Glutamatergic neuron (in vitro differentiated cells): ENCODE measurements at places on chromosomes 7 and 10.
A peak's percentile ranks its signal among the peaks of the same experiment; 100 is the strongest.

GRCh38 chr7:84412161-84412969 lies 217.8 kb upstream of the SEMA3A start:
- DNase-seq, result no peak

- DNase-seq, result no peak
Measured at GRCh38 chr10:36280890-36281499, 638.9 kb upstream of the FZD8 start.

- DNase-seq, result no peak
Measured at GRCh38 chr7:127844707-127845331, 186.4 kb downstream of the LRRC4 start.

GRCh38 chr10:70599791-70600190 lies 2.8 kb downstream of the PRF1 start:
- no peak for DNase-seq

- DNase-seq, result no peak
Measured at GRCh38 chr7:26070290-26070689, 81.7 kb upstream of the NFE2L3 start.

DNA sequence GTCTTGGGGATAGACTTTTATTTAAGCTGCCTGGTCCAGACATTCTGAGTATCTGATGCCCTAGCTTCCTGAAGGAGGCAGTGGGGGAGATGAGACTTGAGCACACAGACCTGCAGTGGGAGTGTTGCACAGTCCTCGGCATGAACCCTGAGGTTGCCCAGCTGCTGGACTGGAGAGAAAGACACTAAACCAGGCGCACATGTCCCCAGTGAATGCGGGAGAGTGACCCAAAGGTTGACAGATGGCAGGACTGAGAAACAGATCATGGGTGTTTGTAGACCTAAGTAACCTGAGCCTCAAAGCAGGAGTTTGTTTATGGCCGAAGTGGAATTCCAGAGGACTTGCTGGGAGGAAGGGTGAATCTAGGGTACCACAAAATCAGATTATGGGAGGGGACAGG lies 15.7 kb upstream of the MSRB2 start:
- peak; percentile 37 for DNase-seq

DNA sequence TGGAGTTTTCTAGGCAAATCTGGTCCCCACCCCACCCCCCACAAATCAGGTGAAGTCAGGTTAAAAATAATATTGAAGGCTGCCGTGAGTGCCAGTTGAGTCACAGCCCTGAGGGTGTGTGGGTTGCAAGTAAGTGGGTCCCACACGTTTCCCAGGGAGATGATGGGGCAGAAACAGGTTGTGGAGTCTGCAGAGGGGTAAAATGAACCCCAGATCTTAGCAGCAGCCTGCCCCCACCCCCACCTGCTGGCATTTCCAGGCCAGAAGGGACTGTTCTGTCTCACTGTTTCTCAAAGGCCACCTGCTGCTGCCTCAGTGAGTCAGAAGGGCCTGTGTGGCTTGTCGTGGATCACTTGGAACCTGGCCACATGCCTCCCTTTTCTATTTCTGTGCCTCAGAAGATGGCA lies 59.8 kb upstream of the SMNDC1 start:
- no peak for DNase-seq

- peak; percentile 6 for DNase-seq
Measured at GRCh38 chr7:155351120-155351870, 53.6 kb downstream of the INSIG1 start.

- no peak for DNase-seq
Measured at GRCh38 chr10:26481315-26481692, 43.2 kb downstream of the APBB1IP start.

- DNase-seq, result peak; percentile 89
Measured at GRCh38 chr10:118259288-118259906, 82.7 kb downstream of the FAM204A start.

DNA sequence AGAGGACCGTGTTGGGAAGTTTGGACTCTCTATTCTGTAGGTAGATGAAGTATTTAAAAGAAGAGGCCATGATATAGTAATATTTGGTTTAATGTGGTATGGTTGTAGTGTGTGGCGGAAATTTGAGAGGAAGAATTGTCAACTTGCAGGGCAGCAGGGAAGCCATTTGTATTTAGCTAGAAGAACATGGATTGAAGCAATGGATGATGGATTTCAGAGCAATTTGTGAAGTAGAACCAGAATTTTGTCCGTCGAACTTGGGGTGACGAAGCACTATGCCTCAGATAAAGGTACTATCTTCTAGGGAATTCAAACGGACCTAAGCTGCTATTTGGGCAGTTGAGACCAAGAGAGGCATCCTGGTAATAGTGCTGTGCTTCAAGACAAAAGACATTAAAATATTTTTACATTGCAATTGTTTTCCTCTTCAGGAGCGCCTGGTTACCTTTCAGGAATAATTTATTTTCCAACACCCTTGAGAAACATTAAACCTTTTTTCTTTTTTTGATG lies 615 bp upstream of the WBP1L start:
- no peak for DNase-seq

GRCh38 chr10:47311932-47312662 lies 10.2 kb upstream of the GDF2 start:
- peak; percentile 85 for DNase-seq

GRCh38 chr10:123808906-123809305 lies 82.7 kb downstream of the CPXM2 start:
- DNase-seq, result no peak

DNA sequence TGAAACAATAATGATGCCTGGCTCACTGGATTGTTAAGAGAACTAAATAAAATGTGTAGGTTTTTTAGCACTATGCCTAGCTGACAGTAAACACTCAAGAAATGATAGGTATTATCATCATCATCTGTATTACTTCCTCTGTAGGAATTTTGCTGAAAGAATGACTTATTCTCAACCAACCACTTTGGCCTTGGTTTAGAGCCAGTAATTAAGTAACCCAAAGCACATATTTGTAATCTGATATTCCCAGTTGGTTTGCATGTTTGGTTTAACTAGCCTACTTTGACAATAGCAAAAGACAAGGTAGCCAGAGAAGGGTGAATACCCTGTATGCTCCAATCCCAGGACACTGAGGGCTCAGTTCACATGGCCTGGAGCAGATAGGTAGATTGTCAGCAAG lies 34.4 kb downstream of the BCAP29 start:
- DNase-seq, result no peak

- no peak for DNase-seq
Measured at GRCh38 chr7:155997431-155998327, 185.4 kb upstream of the SHH start.

- no peak for DNase-seq
Measured at GRCh38 chr7:1058311-1058710, 14.0 kb downstream of the GPR146 start.

DNA sequence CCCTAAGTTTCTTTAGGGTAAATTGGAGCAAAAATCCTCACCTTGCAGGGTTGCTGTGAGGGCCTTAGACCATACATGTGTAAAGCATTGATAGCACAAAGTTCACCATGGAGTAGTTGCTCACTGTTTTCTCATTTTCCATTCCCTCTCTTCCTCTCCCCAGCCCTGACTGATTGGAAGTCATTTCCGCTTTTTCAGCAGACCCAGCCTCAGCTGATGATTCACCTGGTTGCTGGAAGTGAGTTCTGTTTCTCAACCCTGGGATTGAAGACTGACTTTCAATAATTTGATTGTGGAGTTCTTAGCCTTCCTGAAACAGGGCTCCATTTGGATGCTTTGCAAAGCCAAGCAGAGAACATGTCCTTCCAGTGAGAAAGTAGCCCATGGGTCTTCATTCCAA lies 107.0 kb downstream of the PLXNA4 start:
- no peak for DNase-seq

DNA sequence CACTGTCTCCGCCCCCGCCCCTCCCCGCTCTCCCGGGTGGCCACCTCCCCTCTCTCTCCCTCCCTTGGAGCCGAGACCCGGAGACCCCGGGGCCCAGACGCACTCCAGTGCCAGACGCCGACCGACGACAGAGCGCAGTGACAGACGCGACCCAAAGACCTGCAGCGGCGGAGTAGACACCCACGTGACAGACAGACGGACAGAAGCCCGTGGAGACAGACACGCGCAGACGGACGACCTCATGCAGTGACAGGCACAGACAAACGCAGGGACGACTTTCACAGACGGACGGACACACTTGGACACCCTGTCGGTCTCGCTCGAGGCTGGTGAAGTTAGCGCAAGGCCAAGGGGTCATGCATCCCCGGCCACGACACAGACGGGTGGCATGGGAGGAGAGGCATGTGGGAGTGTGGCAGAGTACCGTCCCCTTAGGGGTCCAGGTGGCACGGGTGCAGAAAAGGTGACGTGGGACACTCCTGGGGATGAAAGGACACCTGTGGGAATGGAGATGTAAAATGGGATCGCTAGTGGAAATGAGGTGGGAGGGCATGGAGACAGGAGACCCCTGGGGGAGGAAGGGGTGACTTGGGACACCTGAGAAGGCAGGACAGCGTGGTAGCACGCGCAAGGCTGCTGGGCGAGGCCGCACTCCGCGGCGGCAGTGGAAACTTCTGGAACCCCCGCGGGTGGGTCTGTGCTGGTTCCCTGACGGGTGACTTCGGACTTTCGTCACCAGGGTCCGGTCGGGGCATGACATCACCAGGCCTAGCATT lies 456 bp upstream of the ACHE start:
- DNase-seq, result peak; percentile 73

DNA sequence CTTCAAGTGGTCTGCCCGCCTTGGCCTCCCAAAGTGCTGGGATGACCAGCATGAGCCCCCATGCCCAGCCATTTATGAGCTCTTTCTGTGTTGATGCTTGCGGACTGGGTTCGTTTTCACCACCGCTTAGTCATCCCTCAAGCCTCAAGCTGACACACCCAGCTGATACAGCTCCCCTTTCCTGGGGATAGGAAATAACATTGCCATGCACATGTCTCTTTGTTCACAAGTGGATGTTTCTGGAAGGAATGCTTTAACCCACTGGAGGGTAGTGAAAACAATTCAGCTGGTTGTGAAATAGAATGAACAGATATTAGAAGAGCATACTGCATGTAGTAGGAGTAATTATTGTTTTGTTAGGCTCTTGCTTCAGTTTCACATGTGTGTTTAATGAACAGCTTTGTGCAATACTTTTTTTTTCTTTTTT lies 8.5 kb upstream of the METTL27 start:
- DNase-seq, result no peak

DNA sequence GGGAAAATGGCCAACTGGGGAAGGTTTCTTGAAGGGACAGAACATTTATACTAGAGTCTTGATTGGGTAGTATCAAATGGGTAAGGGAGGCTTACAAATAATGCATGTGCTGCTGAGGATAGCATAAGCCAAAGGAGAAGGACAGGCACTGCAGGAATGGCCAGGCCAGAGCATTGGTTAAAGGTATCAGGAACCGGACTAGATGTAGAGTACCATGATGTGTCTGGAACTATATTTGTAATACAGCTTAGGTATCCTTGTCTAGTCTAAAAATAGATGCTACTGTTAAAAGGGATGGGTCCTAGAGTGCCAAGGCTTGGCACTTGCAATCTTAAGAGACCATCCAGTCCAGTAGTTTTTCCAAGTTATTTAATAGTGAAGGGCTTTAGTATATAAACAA lies 20.3 kb downstream of the TMEM243 start:
- DNase-seq, result no peak

- no peak for DNase-seq
Measured at GRCh38 chr7:45585628-45586027, 11.5 kb downstream of the ADCY1 start.

DNA sequence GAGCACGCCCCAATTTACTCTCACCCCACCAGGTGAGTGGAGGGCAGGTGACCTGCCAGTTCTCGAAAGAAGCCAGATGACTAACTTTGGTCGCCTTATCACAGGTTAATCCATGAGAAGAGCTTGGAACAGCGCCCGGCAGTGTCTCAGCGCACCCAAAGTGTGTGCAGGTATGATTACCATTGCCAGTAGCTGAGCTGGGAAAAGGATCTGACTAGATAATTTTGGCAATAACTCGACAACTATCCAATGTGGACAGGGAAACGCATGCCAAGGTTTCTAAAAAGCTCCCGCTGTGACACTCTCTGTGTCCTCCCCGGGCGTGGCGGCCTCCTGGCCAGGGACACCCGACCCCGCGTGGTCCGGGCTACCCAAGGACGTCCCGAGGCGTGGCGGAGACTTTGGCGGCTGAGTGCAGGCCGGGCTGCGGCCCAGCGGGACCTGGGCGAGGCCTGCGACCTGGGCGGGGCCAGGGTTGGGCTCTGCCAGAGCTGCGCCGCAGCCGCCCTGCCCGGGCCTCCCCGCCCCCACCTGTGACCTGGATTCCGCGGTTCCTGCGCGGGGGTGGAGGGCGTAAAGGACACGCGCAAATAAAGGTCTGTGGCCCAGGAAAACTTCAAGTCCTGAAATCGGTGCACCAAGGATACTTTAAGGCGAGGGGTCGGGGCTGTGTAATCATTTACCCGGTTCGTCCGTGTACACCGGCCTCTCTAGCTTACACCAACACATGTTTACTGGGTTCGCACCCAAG lies 13.7 kb upstream of the WAPL start:
- DNase-seq, result peak; percentile 59

- peak; percentile 4 for DNase-seq
Measured at GRCh38 chr7:155211761-155212160, 85.9 kb upstream of the INSIG1 start.

DNA sequence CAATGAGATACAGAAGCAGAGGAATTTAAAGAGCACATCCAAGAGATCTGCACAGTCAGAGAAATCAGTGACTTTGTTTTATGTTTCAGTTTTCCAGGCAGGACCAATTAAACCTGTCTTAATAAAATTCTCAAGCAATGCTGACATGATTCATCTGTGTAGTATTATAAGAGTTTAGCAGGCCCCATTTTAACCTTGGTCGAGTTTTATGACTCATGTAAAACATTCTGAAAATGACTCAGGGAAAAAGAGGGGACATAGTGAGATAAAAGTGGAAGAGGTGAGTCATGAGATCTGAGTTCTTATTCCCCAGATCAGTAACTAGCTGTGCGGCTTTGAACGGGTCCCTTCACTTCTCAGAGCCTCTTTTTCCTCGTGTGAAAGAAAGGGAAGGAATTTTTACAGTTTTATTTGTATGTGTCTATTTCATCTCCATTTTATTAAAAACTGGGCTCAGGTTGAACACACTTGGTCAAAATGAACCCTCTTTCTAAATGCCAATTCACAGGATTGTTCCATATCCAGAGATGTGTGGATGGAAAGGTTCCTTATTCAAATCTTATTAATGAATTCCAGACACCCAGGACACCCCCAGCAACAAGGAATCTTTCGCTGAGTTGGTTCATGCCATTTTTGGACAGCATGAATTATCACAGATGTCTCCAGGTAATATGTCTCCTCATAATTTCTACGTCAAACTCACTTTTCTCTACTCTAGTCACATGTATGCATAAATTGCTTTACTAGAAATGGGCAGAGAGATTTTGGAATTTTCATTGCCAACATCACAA lies 143.2 kb downstream of the JAZF1 start:
- no peak for DNase-seq

GRCh38 chr10:113620936-113621335 lies 42.9 kb downstream of the NRAP start:
- no peak for DNase-seq

GRCh38 chr7:101580596-101580995 lies 48.5 kb downstream of the MYL10 start:
- no peak for DNase-seq

GRCh38 chr7:127932496-127932895 lies 98.7 kb downstream of the LRRC4 start:
- no peak for DNase-seq
